Activated T-helper 17 cell treated with anti-CD3 and anti-CD28 coated beads, Interleukin-2, amount 50 U/mL, for 72 hours (primary cell): ENCODE measurements at places on chromosomes 3 and 15. TPM values are rescaled to one million over a fixed set of nuclear protein-coding genes. Genes with fewer than 3 reads are reported as not detected.

TMEM45A gene
- 26.0 TPM for total RNA-seq

LRTM1 gene
- total RNA-seq = not detected

CYP1A2 gene
- not detected for total RNA-seq

ENTPD3 gene
- total RNA-seq = not detected

WDR93 gene
- total RNA-seq = 0.19 TPM

CDCP1 gene
- 0.53 TPM for total RNA-seq

CAPN3 gene
- 3.2 TPM for total RNA-seq

C3orf80 gene
- total RNA-seq = 0.24 TPM

PLCH1 gene
- not detected for total RNA-seq

KIF7 gene
- 0.11 TPM for total RNA-seq

EPHA6 gene
- total RNA-seq = not detected

PIK3R4 gene
- total RNA-seq = 17.4 TPM

TGM5 gene
- total RNA-seq = 0.61 TPM

PLSCR4 gene
- not detected for total RNA-seq

ASB14 gene
- not detected for total RNA-seq

TGM4 gene
- total RNA-seq = not detected

ZNF80 gene
- 0.29 TPM for total RNA-seq

PRR20G gene
- not detected for total RNA-seq

CGNL1 gene
- not detected for total RNA-seq

LRRC49 gene
- total RNA-seq = 1.2 TPM

PIERCE2 gene
- not detected for total RNA-seq

FAM107A gene
- total RNA-seq = not detected

HERC2 gene
- total RNA-seq = 40.8 TPM

TNNC1 gene
- 6.5 TPM for total RNA-seq

OR4F15 gene
- total RNA-seq = not detected

RASGRP1 gene
- 164 TPM for total RNA-seq

STX19 gene
- not detected for total RNA-seq

PRTG gene
- total RNA-seq = not detected

ANKRD34C gene
- not detected for total RNA-seq

TMPRSS7 gene
- 1.6 TPM for total RNA-seq

RBP2 gene
- total RNA-seq = not detected
